T-cell (primary cell): ENCODE measurements at places on chromosomes 4 and X. TPM values are rescaled to one million over a fixed set of nuclear protein-coding genes. Genes with fewer than 3 reads are reported as not detected.

DNA sequence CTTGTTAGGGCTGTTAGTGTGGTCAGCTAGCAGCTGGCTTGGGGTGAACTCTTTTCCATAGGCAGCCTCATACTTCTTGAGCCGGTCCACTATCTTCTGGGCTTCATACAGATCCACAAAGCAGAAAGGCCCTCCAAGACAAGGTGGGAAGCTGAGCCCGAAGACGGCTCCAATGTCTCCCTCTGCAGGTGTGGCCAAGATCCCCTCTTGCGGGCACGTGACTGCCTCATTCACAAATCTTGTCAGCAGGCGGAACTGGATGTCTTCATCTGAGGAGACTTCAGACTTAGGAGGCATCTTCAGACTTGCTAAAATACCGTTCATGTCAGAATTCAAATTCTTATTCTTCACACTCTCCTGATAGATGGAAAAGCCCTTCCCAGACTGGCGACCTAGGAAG lies 25.3 kb downstream of the CPE start:
- DNase-seq, result no peak

DNA sequence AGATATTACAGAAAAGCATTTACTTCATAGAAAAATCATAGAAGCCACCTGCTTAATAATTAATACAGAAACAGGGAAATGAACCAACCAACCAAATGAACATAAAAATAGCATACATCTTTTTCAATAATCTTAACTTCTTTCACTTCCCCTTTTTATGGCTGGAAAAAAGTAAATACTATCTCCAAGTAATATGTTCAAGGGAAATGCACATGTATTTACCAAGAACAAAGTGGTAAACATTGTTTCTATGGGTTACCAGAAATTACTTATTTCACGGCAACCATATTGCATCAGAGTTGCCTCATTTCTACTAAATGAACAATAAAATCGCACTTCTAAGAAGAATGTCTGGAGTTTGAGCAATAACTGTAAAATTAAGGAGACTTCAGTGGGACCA lies 321.3 kb downstream of the TMA16 start:
- DNase-seq, result no peak

DNA sequence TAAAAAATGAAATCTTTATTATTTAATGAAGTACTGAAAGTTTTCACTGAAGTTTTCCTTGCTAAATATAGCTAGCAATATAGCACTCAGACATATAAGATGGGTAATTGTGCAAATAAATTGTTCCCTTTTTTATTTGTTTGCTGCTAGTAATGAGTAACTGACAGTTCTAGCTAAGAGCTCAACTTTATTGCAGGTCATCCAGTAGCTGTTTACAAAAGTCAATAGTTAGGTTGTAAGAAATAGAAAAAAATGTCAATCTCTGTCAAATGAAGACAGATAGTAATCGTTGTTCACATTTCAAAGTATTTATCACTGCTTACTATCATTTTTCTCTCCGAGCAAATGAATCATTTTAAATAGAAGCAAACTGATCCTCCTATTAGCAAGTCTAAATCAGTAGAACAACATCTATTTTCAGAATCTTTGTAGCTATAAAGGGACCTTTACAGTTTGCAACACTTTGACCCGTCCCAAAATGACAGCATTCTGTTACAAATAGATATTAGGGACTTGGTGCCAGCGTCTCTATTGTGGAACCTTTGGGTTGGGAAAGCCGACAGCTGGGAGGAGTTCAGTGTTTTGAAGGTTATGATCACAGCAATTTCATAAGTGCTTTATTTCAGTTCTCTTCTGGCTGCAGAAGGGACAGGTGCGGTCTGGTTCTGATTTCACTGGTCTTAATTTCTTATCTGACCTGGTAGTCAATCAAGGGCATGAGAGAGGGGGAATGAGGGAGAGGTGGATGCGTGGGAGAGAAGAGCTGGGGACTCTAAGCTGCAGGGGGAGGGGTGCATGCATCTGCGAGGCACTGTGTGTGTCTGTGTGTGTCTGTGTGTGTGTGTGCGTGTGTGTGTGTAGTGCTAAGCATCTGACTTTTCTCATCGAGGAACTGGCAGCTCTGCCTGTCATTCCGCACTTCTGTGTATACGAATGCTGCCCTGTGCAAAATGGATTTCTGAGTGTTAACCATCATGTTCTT lies 227.9 kb upstream of the PITX2 start:
- no peak for DNase-seq

Gene RADX
- 15.5 TPM for total RNA-seq

Gene ATP2B3
- not detected for total RNA-seq

GRCh38 chr4:156560701-156561100 lies 410.9 kb downstream of the PDGFC start:
- no peak for DNase-seq

GRCh38 chr4:142348613-142349021 lies 497.5 kb downstream of the INPP4B start:
- DNase-seq, result no peak

Gene DDX60
- total RNA-seq, result 27.0 TPM

DNA sequence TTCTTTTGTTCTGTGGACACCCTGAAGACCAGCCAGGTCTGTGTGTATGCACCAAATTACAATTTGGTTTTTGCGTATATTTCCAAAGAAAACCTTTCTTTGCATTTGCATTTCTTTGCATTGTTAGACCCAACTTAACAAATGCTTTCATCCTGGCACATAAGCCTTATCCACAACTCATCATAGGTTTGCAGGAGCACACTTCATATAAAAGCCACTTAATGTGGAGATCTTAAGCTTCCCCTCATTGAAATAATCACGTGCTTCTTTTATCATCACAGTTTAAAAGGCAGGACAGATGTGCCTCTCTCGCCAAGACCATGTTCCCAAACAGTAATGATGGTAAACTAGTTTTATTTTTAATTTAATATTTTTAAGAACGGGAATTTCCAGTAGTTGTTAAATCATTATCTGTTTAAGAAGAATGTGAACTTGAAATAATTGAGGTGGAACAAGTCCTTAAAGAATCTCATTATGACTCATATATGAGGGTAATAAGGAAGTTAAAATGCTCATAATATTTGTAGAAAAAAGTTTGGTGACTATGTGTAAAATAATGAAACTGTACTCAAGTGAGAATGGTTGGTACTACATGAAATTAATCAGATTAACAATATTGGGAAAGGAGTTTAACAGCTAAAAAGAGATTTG lies 65.5 kb downstream of the GLRA3 start:
- DNase-seq, result no peak

- DNase-seq, result no peak
Observed at GRCh38 chr4:81196126-81196650, 18.8 kb downstream of the PRKG2 start.

DNA sequence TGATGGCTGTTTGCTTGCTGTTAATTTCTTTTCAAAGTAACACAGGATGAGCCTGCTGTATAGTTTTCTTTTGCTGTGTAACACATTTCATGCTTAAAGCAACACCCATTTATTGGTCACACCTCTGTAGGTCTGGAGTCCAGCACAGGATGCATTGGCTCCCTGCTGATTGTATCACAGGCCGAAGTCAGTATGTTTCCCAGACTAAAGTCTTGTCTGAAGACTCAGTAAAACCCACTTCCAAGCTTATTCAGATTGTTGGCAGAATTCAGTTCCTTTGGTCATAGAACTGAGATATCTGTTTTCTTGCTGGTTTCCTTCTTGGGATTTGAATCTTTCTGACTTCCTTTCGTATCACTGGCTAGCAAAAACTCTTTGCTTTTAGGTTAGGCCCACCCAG lies 54.3 kb downstream of the LRP2BP start:
- no peak for DNase-seq

DNA sequence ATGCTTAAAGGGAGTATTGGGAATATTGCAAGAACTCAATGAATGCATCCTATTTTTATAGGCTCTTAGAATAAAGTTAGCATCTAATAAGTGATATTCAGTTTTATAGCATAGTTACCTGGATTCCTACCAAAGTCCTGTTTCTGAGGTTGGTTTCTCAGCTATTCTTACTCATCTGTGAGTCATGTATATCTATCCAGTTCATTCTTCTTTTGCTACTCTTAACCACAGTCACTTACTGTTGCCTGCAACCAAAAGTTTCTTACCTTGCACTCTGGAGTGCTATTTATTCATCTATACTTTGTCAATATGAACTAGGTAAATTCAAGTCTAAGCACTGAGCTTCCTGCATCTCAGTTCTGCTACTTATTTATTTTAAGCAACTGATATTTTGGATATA lies 322.5 kb downstream of the HS3ST1 start:
- DNase-seq, result no peak

- no peak for DNase-seq
Observed at GRCh38 chr4:106951891-106952290, 84.2 kb downstream of the DKK2 start.

DNA sequence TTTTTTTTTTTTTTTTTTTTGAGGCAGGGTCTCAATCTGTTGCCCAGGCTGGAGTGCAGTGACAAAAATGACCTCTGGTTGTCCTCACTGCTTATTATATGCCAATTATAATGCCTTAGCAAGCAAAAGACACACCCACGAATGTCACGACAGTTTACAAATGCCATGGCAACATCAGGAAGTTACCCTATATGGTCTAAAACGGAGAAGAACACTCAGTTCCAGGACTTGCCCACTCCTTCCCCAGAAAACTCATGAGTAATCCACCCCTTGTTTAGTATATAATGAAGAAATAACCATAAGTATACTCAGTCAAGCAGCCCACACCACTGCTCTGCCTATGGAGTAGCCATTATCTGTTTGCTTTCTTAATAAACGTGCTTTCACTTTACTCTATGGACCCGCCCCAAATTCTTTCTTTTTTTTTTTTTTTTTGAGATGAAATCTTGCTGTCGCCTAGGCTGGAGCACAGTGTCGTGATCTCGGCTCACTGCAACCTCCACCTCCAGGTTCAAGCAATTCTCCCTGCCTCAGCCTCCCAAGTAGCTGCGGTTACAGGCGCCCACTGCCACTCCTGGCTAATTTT lies 106.2 kb downstream of the SMIM20 start:
- no peak for DNase-seq

Gene RAB39B
- total RNA-seq, result 5.9 TPM

DNA sequence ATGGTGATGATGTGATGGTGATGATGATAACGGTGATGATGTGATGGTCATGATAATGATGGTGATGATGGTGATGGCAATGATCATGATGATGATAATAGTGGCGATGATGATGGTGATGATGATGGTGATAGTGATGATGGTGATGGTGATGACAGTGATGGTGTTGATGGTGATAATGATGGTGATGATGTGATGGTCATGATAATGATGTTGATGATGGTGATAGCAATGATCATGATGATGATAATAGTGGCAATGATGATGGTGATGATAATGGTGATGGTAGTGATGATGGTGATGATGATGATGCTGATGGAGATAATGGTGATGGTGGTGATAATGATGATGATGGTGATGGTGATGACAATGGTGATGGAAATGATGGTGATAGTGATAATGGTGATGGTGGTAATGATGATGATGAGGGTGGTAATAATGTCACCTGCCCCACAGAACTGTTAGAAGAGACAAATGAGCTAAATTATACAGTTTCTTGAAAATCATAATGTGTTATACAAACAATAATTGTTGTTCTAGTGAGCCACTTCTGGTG lies 289.9 kb downstream of the ASMT start:
- DNase-seq, result no peak

DNA sequence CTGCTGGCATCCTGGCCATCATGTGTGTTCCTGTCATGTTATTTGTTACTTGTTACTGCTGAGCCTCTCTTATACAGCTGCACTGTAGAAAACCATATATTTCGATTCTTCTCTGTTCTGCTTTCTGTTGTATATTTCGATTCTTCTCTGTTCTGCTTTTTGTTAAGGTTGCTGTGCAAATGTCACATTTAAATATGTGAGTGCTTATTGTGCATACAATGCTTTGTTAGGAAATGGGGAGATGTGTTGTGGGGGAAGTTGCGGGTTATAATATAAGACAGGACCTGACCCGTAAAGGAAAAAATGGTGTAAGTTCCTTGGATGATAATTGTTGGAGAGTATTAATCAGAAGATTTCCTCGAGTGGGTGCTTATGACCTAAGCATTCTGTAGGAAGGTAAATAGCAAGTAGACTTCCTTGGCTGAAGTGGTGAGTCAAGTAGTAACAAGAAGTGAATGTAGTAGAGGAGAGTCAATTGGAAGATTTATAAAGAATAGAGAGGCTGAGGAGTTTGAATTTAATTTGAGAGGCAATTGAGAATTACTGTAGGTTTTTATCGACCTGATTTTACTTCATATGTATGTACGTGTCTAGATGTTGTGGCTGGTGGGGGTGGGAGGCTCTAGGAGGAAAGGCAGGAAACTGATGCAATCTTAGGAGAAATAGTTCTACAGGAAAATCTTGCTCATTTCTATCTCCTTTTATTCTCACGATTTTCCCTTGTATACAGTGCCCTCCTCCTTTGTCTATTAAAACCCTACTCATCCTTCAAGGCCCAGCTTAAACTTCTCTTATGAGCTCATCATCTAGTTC lies 8.5 kb downstream of the OGT start:
- no peak for DNase-seq

Gene CCSER1
- 0.35 TPM for total RNA-seq

GRCh38 chrX:108734426-108734825 lies 1.9 kb downstream of the IRS4 start:
- no peak for DNase-seq

Gene CLDN22
- total RNA-seq, result not detected

DNA sequence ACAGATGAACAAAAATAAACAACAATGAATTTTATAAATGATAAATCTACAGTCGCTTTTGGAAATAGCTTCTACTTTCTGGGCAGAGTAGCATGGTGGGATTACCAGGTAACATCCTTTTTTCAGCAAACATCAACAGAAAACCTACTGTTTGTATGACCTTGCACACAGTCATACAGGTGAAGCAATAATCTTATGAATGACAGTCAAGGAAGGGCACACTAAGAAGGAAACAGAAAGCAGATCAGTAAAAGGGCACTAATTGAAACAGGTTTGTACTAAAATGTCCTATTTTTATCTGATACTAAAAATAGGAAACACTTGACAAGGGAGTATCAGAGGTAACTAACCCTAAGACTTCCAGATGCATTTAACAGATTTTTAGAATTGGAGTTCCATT lies 108.9 kb downstream of the DLG3 start:
- DNase-seq, result no peak

GRCh38 chrX:41621222-41621723 lies 67.5 kb upstream of the GPR34 start:
- DNase-seq, result no peak

- no peak for DNase-seq
Observed at GRCh38 chrX:154732421-154733065, 18.3 kb downstream of the GAB3 start.

Gene L1CAM
- total RNA-seq, result 1.4 TPM

DNA sequence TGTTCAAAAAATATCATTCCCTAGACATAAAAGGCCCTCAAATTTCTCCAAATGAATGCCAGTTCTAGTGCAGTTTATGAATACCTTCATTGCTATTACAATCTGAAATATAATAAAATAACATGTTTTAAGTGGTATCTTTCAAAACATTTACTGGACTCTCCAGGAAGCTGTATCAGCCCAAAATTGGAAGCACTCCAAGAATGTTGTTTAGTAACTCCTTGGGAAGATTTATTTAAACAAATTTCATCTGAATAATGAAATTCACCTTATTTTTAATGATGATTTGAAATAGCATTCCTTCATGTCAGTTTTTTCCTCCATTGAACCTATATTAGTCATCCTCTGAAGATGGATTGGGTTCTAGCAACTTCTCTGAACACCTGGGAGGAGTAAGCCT lies 217.2 kb upstream of the PCDH18 start:
- no peak for DNase-seq
